Stimulated activated CD8-positive, alpha-beta memory T cell treated with anti-CD3 and anti-CD28 coated beads, Interleukin-4, amount 100 ng/mL, for 4 hours (primary cell): ENCODE measurements at places on chromosomes 4 and X.

DNA sequence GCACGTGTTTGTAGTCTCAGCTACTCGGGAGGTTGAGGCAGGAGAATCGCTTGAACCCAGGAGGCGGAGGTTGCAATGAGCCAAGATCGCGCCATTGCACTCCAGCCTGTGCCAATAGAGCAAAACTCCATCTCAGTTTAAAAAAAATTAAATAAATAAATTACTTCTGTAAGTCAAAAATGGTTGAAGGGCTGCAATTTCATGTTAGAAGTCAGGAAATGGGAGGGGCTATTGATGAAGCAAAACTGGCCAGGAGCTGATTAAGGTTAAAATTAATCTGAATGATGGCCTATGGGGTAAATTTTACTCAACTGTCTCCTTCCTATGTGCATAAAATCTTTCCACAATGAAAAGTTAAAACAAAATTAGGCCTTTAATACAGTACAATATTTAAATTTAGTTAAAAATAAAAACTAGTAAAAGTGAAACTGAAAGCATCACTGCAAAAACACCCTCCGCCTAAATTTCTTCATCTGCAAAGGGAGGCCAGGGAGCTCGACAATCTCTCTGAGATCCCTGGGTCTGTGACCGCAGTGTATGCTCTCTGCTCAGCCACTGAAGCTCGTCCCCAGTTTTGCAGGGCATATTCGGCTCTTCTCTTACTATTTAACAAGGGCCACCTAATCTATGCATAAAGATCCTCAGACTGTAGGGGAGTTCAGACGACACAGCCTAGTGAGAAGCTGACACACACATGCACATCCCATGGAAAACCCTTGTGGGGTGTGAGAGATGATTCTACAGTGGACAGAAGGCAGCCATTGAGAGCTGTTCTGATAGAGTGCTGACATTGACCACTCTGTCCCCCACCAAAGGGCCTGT is 57.2 kb downstream of the IRF2 start:
- no peak for DNase-seq

DNA sequence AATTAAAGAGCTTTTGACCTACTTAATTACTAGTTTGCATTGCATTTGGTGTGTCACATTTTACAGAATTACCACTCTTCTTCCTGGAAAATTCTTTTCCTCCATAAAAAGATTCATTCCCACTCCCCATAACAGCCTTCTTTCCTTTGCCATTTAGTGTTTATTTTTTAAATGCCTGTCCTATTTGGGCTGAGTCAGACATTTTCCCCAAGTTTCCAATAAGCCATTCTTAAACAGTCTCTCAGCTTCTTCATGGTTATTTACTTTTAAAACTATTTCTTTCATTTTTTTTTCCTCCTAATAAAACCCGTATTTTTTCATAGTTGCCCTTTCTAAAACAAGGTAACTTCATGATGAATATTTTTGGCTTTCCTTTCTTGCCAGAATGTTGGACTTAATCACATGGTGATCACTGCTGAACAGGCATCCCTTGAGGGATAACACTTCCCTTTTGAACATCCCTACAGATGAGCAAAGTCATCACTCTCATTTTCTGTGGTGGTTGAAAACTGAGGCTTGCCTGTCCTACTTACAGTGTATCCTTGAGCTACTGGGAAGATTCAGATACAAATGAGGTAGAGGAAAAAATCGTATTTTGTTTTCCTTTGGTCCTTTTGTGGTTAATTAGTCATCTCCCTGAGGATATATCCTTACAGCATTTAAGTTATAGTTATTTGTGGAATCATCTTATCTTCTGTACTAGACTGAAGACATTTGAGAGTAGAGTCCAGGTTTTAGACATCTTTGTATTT is 520.5 kb upstream of the NR3C2 start:
- no peak for DNase-seq

DNA sequence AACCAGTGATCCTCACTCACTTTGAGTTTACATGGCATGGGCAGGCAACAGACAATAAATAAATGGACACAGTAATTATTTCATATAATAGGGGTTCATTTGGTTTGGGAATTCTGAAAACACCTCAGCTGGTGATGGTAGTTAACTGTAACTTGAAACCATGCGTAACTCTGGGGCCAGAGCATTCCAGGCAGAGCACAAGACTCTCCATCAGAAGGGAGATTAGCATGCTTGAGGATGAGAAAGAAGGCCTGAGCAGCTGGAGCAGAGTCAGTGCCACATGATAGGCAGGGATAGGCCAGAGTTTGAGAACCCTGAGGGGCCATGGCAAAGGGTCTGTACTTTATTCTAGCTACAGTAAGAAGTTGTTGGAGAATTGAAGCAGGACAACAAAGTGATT is 56.3 kb upstream of the CXCL8 start:
- DNase-seq: no peak

DNA sequence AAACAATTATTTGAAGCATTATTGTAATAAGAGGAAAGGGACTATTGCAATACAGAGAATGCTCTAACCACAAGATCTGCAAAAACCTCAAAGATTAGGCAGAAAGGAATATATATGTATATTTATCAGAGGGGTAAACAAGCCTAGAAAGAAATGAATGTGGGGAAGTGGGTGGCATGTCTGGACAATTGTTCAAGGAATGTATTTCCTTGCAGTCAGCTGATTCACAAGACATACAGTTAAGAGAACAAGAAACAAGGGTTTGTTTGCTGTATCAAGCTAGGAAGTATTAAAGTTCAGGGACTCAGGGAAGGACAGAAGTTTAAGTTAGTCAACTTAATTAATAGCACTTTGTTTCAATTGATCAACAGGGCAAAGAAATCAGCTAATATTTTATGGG is 514.7 kb downstream of the CENPC start:
- DNase-seq: no peak

DNA sequence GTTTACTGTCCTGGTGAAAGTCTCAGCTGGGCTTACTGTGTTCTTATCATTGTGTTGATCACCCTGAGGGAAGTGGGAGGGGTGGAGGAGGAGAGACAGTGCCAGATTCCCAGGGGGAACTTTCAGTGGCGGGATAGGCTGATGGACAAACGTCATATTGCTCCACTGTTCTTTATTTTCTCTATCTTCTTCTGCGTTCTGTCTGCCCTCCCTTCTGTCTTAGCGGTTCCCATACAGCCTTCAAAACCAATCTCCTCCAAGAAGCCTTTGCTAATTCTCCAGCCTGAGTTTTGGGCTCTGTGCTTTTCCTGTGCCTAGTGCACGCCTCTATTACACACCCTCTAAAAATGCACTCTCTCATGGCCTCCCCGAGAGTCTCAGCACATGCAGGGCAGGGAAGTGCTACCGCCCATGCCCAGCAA is 448.7 kb upstream of the FAT1 start:
- no peak for DNase-seq

GRCh38 chrX:13367950-13368349 is 48.1 kb upstream of the ATXN3L start:
- no peak for DNase-seq

GRCh38 chr4:61517144-61517543 is 317.0 kb downstream of the ADGRL3 start:
- DNase-seq: no peak

DNA sequence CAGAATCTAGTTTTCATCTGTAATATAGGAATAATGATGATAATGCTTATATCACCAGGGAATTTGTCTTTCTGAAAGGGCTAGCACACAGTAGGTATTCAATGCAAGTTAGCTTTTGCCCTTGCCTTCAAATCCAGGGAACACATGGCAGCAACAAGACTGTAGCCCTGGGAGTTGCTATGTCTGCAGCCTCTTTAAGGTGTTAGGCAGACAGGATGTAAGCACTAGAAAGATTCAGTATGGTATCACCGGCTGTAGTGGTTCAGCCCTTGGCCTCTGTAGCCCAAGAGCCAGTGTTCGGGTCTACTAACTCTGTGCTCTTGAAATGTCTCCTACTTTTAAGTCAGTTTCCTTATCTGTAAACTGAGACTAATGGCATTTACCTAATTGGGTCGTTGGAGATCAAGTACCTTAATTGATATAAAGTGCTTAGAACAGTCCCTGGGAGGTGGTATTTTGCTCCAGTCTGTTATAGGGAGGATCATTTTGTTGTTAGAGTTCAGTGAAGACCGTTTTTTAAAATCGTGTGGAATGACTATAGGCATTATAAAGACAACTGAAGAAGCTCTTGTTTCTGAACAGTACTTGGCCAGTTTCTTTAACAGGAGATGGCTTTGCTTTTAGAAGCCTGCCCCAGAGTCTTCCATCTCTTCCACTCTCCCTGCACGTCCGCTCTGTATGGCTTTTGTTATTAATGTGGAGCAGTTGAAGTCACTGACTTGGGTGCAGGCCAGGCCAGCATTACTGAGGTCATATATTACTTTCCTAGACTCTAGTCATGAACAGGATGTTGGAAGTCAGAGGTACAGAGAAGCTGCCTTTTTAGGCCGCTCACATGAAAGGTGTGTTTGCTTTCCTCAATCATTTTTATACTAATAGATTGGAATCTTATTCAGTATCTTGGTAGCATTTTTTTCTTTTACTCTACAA is 44.8 kb downstream of the GAB1 start:
- DNase-seq: no peak

- no peak for DNase-seq
These were observed 99.1 kb downstream of the NHSL2 start for GRCh38 chrX:72009731-72010130.

- no peak for DNase-seq
These were observed 3.2 kb upstream of the ENPEP start for GRCh38 chr4:110472583-110473329.

DNA sequence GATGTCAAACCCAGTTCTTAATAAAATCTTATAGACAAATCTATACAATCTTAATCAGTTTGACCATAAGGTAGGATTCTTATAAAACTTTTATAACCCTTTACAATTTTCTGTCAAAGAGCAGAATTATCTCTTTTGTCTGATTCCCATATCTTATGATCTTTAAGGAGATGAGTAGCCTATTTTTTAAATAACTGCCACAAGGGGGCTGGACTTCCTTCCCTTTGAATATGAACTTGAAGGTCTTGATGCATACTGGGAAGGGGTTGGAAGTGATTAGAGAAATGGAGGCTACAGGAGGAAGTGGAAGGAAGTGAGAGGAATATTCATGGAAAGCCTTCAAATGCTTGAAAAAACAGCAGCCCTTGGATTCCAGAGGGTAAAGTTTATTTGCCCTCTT is 111.1 kb downstream of the APOOL start:
- no peak for DNase-seq

- no peak for DNase-seq
These were observed 39.1 kb downstream of the PDGFRA start for GRCh38 chr4:54268151-54268550.

DNA sequence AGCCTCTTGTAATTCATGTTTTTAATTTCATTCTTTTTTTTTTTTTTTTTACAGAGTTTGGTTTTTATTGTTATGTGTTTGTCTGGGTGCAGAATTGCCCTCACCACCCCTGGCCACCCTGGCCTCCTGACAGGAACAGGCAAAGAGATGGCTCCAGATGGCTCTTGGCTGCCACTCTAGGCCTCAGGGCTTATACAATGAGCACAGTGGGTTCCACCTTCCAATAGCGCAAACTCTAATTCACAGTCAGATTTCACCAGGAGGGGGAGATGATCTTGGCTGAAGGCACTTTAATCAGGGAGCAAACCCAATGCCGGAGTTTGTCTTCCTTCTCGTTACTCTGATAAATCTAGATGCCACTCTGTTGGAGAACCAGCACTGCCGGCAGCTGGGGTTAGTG is 24.8 kb downstream of the CPE start:
- DNase-seq: no peak

DNA sequence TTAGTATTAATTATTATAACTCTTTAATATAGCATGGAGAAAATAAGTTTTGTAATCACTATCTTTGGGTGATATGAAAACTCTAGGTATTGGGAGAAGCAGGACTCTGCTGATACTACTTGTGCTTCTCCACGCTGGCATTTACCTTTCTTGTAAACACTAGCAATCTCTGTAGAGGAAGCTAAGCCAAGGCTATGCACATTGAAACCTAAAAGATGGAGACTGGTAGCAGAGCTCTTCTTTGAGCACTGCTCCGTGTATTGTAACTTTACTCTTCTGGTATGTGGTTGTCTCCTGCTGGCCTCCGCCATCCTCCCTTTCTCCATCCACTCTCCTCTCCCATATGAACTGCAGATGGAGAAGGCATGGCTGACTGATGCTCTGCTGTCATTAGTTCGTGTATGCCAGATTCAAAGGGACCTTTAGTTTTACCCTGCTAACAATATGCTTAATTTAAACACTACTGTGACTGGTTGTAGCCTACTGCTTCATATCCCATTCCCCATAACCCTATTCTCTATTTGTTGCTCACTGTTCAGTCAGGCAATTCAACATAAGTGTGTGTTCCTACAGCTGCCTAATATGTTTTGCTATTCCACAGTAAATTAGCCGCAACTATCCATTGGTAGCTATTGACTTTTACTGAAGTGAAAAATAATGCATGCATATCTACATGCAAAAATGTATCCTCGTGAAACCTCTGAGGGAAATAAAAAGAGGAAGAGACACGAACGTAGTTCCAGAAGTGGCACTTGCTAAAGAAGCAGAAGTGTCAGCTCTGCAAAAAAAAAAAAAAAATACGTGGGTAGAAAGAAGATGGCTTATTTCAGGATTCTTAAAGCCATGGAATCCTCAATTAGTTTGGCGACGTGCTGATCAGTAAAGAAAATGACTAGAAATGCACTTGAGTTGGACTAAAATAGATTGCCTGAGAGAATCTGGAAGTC is 55.6 kb upstream of the CCSER1 start:
- no peak for DNase-seq

DNA sequence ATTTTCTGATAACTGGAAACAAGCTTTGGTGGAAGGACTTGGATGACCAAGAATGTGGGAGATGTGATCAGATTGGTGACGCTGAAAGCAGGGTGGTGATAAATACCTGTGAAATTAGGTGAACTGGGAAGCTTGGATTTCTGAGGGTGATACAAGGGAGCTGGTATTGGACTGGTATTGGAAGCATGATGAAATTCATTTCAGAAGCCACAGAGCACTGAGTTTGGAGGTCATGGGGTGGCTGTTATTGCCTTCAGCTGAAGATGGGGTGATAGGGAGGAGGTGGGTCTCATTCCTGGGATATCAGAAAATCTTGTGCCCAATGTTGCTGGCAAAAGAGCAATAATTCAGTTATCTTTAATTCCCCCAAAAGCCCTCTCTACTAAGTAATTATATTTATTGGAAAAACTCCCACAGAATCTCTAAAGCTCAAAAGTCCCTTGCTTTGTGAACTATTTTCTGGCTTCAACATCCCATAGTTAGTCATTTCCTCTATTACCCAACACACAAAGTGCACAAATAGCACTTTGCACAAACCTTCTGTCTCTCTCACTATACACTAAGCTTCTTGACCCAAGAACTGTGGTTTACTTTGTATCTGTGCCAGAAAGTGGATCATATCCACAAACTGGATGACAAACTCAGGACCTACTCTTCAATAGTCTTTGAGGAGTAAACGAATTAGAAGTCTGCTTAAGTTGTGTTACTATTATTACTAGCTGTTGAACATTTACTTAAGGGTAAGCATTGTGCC is 23.1 kb upstream of the CAMK2D start:
- DNase-seq: no peak
